CD4-positive, alpha-beta T cell treated with Interleukin-1 beta for 1 hour (primary cell): ENCODE measurements at places on chromosomes 2 and 18.

- no peak for DNase-seq
Observed at GRCh38 chr2:201779901-201780673, 646 bp downstream of the ALS2 start.

GRCh38 chr2:204487447-204488229 lies 57.6 kb upstream of the PARD3B start:
- no peak for DNase-seq

DNA sequence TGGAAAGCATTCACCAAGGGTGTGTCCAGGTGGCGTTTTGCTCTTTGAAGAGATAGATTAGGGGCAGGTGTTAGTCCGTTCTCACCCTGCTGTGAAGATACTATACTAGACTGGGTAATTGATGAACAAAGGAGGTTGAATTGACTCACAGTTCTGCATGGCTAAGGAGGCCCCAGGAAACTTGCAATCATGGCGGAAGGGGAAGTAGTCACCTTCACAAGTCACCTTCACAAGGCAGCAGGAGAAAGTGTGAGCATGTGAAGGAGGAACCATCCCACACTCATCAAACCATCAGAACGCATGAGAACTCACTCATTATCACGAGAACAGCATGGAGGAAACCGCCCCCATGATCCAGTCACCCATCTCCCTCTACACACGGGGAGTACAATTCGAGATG lies 135.7 kb upstream of the NFATC1 start:
- no peak for DNase-seq

GRCh38 chr2:19362094-19362754 lies 3.8 kb upstream of the OSR1 start:
- DNase-seq, result no peak

DNA sequence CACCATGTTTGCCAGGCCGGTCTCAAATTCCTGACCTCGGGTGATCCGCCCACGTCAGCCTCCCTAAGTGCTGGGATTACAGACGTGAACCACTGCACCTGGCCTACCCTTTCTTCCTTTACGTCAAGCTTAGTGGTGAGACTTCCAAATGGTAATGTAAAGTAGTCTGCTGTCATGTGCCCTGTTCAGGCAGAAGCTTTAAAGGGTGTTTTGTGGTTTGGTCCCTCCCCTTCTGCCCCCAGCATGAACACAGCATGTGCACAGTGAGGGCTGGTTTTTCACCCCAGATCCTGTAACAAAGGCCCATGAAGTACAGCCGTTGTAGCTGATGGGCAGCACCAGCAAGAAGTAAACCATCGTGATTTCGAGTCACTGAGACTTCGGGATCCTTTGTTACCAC lies 2.7 kb upstream of the DTYMK start:
- DNase-seq, result no peak

DNA sequence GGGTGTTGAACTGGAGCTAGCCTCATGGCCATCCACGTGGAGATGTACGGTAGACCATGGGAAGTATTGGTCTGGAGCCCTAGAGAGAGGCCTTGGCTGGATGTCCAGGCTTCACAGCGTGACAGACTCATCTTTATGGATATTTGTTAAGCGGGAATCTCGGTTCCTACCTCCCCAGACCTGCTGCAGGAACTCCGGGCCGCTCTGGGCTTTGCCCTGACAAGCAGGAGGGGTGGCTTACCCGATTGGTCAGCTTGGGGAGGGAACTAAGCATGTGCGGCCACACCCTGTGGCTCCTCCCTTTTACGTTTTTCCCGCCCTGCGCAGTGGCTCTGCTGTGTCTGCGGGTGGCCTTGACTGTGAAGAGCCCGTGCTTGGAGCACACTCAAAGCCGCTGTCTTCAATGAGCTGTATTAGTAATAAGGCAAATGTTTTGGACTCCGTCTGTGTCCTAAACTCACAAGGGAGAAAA lies 52.3 kb downstream of the PAPOLG start:
- DNase-seq, result no peak

GRCh38 chr2:233410196-233410760 lies 56.0 kb downstream of the DGKD start:
- no peak for DNase-seq

DNA sequence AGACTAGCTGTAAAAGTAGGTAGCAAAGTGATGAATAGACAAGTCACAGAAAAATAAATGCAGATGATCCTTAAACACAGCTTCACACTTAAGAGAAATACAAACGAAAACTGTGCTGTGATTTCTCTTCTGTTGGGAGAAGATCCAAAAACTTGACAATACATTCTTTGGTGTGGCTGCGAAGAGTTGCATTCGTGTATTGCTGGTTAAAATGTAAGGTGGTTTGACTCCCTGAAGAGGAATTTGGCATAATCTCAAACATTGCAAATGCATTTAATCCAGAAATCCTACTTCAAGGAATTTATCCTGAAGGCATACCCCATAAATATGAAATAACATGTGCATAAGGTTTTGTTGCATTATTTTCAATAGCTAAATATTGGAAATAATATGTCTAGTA lies 7.1 kb downstream of the CCNYL1 start:
- no peak for DNase-seq

GRCh38 chr18:36786686-36787085 lies 42.1 kb downstream of the TPGS2 start:
- DNase-seq, result no peak

DNA sequence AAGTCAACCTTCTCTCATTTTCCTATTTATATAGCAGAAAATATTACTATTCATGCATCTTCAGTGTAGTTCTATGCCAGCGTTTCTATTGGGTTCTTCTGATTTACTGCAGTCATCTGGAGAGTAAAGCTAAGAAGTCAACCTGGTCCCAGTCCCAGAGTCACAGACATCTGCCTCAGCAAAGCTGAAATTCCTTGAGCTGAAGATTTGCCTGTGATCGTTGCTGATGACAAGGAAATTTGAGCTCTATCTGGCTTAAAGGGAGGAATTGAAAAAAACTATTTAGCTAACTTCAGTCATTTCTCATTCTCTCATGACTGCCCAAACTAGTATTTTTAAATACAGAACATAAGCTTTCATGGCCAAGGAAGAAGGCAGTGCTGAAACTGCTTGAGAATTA lies 45.7 kb downstream of the RND3 start:
- DNase-seq, result no peak

DNA sequence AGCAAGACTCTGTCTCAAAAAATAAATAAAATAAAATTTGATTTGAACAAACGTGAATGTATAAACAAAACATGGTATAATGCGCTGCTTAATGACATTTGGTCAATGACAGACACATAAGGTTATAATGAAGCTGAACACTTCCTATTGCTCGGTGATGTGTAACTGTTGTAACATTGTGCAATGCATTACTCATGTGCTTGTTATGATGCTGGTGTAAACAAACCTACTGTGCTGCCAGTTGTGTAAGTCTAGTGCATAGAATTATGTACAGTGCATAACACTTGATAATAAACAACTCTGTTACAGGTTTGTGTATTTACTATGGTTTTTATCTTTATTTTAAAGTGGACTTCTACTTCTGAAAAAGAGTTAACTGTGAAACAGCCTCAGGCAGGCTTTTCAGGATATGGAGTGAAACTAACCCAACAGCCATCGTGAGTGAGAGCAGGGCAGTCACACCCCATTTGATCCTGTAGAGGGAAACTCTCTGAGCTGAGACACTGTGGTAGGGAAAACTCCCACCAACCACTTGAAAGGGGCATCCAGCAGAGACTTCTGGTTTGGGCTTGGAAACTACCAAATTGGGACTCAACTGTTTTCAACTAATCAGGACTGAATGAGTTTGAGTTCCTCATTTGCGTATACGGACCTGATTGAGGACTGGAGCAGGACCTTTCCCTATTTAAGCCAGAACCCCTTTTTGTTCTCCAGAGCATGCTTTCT lies 8.7 kb upstream of the RPRD1A start:
- no peak for DNase-seq

- no peak for DNase-seq
Observed at GRCh38 chr2:232779934-232780333, 3.6 kb upstream of the KCNJ13 start.
